ENCODE measurements at places on chromosomes 1 and 21.

DNA sequence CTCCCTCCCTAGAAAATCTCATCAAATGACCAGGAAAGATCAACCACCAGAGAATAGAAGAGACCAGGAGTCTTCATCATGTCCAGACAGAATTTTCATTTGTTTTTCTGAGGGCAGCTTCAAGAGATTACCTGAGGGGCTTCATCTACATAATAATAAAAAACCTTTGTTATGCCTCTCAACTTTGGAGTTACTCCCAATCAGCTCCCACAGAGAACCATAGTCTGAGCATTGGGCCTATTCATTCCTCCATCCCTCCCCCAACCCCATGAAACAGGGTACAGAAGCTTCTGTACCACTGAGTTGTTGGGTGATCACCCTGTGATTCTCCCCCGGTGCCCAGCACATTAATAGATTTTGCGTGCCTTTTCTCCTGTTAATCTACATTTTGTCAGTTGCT, 53.3 kb upstream of the PRRC2C start:
- no peak for DNase-seq

DNA sequence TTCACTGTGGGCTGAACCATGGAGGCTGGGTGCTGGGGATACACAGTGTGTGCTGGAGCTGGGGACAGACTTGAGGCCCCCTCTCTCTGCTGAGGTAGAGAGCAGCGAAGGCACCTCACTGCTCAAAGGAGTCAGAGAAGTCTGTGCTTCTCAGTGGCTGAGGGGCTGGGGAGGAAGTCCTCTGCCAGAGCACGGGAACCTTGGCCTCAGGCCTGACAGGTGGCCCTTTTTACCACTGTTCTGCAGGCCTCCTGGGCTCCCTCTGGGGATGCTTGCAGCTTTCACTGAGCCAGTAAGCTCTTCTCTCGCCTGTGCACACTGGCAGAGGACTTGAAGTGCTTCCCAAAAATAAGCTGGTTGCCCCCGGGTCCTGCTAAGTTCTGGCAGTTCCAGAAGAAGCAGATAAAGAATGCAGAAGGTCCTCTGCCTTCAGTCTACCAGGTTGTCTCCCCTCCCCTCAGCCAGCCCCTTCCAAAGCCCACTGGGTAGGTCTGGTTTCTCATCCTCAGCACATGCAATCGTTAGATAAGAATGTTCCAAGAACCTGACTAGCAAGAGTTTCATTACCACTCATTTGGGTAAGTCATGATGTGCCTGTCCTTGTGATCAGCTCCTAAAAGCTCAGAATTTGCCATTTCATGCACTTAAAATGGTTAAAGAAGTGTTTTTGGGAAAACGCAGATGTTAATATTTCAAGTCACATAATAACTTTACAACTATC, 53.9 kb downstream of the TENT5C start:
- no peak for DNase-seq

DNA sequence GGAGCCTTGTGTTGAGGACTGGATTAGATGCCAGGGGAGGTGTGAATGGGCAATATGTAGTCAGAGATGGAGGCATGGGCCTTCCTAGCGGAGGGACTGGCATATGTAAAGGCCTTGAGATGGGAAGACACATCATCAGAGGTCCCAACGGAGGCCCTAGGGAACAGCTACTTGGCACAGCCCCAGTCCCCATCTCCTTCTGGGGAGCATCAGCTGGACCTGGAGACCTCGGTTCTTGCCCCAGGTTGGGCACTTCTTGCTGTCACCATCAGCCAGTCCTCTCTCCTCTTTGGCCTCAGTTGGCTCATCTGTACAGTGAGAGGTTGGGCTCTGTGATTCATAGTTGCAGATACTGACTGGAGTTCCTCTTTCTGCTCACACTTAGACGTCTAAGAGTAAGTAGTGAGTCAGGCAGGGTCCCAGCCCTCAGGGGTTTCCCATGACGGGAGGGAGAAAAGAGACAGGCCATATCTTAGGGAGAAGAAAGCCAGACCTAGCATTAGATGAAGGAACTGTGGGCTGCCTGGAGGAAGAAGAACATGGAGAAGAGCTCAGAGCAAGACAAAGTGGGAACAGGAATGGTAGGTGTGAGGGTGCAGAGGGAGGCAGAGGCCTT, 3.4 kb upstream of the MARCKSL1 start:
- DNase-seq: no peak

DNA sequence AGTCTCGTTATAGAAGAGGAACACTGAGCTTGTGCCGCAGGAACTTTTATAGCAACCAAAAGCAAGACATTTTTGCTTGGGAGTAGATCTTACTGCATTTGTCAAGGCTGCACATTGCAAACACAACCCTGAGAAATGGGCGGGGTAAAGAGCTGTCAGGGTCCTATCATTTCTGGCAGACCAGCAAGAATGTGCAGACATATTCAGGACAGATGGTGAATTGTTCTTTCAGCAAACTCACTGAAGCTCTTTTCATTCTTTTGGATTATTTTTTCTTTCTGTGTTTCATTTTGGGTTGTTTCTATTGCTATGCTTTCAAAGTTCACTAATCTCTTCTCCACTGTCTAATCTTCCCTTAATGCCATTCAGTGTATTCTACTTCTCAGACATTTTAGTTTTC, 5.1 kb upstream of the ACTN2 start:
- no peak for DNase-seq

GRCh38 chr1:94101613-94102525, 19.1 kb downstream of the ABCA4 start:
- DNase-seq: no peak

DNA sequence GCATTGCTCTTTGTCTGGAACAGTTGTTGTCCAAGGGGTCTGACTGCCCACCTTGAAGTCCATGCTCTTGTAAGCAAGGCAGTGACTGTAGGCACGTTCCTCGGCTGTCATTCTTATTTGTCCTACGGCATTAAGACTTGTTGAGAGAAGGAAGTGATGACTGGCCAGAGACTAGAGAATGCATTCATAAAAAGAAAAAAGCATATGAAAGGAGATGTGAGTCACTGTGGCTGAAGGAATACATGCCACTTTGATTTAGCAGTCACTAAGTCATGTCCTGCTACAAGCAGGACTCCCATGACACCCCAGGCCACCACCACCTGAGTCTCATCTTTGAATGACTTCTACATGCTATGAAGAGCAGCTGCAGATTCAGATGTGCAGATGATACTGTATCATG, 50.5 kb downstream of the CNN3 start:
- DNase-seq: no peak

- DNase-seq: no peak
Observed at GRCh38 chr1:209715314-209715713, 10.7 kb downstream of the HSD11B1 start.

- DNase-seq: no peak
Observed at GRCh38 chr1:227391211-227391610, 72.9 kb upstream of the CDC42BPA start.

- no peak for DNase-seq
Observed at GRCh38 chr1:12097321-12097720, 34.2 kb downstream of the TNFRSF8 start.

DNA sequence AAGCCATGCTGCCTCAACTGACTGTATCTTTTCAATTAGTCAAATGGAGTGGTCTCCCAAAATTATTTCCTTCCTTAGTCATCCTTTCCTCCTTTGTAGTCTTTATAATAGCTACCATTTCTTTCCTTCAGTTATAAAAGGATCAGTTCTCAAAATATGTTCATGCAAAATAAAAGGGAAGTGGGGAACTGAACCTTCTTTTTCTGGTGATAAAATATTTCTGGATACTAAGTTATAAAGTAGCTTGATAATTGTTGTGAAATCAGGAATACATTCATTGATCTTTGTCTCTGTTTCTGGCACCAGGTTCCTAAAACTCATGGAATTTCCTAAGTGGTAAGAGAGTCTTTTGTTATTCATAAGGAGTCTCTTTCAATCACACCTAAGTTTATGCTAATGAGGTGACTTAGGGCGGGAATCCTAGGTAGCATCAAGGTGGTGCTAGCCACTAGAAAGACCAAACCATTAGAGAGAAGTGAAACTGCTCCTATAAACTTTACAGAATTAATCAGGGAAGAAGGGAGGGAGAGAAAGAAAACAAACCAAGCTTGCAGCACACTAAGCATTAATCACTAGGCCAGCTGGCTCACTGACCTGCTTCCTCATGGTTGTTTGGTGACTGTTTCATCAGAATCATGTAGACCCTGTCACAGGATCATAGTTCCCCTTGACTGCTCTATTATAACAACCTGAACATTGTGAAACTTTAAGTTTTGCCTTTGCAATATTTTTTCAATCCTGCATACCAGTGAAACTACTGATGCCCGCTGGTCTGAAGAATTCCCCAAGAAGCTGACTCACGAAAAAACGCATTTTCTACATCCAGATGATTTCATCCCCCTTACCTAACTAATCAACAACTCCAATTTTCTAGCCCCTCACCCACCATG, 161.6 kb upstream of the PTBP2 start:
- no peak for DNase-seq

GRCh38 chr1:245306628-245307410, 152.0 kb downstream of the KIF26B start:
- no peak for DNase-seq

- DNase-seq: no peak
Observed at GRCh38 chr21:45972353-45972715, 9.2 kb upstream of the COL6A1 start.

DNA sequence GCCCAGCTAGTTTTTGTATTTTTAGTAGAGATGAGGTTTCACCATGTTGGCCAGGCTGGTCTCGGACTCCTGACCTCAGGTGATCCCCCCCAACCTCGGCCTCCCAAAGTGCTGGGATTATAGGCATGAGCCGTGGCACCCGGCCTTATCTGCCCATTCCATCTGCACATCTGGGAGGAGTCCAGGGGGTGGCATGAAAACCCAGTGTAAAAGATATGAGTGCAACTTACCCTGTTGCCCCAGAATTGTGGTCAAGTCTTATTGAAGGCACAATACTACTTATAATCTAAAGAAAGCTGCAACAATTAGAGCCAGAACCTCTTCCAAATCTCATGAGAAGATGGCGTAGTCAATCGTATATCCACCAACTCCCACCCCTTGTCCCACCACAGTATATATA, 18.4 kb downstream of the CTXND2 start:
- no peak for DNase-seq

- DNase-seq: no peak
Observed at GRCh38 chr1:82944822-82945221, 1054.1 kb downstream of the TTLL7 start.

- peak; percentile 38 for DNase-seq
Observed at GRCh38 chr1:27004471-27005165, 8.0 kb downstream of the TENT5B start.

- DNase-seq: no peak
Observed at GRCh38 chr1:219189952-219190351, 16.3 kb downstream of the LYPLAL1 start.

- no peak for DNase-seq
Observed at GRCh38 chr21:36718951-36719501, 20.1 kb downstream of the SIM2 start.

- no peak for DNase-seq
Observed at GRCh38 chr1:174965362-174966007, 34.3 kb upstream of the CACYBP start.

GRCh38 chr1:89728381-89728780, 92.5 kb upstream of the LRRC8D start:
- no peak for DNase-seq

DNA sequence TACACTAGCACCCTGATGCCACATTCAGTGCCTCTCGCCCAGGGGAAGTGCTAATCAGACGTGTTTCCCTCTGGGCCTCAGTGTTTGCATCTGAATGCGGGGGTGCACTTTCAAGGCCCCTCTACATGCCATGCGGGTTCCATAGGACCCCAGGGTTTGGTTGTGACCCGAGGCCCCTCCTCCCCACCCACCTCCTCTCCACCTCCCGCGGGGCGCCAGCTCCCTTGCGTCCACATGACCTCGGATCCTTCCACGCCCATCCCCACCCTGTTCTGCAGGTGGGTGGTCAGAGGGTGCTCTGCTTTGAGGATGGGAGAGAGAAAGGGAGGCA, 5.1 kb upstream of the RUNX3 start:
- DNase-seq: no peak

GRCh38 chr1:147497826-147498225, 43.5 kb upstream of the BCL9 start:
- DNase-seq: no peak

DNA sequence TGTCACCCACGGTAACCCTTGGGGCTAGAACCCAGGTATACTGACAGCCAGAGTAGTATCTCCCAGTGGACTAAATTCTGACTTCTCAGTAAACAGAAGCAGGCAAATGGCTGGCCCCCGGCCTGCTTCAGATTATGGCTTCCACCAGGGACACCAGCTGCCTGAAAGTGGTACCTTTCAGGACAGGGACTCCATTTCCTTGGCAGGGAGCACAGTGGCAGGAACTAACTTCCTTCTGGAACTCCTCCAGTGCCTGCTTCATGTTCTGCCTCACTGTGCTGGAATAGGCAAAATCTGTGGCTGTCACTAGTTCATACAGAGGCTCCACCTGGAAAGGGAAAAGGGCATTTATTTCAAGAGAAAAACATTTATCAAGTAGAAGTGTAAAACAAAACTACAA, 32.7 kb downstream of the C8B start:
- no peak for DNase-seq

DNA sequence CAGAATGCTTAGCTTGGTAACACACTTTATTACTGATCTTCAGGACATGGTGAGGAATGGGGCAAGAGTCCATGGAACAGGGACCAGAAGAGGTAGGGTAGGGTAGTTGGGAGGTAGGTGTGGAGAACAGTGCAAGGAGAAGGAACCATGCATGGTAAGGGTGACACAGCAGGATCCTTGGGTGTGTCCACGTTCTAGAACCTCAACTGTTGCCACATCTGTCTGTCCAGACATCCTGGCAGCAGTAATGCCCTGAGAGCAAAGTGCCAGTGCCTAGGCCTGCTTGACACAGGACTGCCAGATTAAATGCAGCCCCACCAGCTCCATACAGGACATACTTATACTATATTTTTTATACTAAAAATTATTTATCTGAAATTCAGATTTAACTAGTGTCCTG, 13.9 kb downstream of the DMAP1 start:
- no peak for DNase-seq
